ENCODE measurements at places on chromosomes 3 and 15.

DNA sequence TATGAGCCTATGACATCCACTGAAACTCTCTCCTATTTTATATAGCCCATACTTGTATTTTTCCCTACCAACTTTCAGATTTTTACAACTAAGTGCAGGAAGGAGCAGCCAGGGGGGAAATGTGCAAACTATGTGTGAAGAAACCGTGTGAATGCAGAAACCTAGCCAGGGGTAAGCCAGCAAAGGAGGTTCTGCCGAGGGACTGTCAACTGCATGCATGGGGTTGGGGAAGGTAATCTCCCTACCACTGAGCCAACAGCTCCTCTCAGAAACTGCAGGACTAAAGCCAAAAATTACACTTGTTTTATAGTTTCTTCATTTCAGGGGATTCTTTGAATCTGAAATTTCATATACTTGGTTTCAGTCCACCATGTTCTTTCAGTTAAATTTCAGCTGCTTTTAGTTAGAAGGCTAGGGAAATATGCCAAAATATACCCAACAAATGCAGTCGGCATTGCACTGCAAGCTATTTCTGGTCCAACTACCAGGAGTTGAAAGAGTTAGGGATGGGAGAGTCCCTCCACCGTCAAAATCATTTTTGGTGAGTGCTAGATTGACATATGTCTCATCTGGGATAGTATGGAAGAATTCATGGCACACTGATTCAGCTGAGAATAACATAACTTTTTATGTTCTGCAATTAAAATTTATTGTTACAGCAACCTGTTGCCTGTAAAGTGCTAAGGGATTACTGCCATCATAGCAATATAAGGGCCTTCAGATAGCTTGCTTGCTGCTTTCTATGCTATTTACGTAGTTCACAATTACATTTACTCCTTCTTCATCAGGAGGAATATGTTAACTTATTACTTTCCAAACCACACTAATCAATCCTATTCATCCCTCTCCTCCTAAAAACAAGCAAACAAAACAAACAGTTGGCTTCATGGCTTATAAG lies 904.2 kb downstream of the ROBO1 start:
- DNase-seq, result no peak

DNA sequence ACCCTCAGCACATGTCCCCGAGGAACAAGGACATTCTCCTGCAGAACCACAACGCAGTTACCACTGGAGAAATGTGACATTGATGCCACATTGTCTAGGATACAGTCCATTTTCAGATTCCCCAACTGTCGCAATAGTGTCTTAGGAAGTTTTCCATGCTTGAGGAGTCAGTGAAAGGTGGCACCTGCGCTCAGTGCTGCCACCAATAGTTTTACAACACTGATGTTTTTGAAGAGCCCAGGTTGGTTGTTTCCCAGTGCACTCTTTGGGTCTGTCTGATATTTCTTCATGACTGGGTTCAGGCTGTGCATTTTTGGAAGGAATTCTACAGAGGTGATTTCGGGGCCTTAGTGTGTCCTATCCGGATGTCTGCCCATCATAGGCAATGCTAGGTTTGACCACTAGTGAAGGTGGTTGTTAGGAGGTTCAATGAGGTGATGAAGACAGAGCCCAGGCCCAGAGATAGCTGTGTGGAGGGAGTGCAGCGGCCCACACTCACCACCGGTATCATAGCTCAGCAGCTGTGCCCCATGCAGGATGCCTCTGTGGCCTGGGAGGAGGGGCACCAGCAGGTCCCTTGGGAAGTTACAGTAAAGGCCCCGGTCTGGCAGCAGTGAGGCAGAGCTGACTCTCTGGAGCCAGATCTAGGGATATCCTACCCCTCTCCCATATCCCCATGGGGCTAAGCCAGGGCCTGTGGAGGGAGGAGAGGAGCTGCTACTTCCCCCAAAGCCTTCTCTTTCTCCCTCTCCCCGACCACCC lies 96.6 kb downstream of the DNAJB8 start:
- DNase-seq, result no peak

- no peak for DNase-seq
Observed at GRCh38 chr3:146547235-146547835, 2.9 kb upstream of the PLSCR1 start.

DNA sequence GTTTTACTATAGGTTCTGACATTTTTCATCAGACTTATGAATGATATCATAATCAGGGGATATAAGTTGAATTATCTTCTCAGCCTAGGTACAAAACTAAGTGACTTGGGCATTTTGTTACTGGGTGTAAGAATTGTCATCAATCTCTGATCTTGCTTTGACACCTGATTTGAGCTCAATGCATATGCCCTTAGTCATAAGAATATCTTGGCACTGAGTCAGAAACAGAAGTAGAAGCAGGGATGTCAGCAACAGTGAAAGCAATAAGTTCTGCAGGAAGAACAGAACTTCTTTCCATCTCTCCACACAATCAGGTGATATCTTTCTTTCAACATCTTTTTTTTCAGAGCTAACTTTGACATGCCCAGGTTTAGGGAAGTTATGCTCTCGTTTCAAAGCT lies 14.6 kb downstream of the SLITRK3 start:
- DNase-seq, result no peak

DNA sequence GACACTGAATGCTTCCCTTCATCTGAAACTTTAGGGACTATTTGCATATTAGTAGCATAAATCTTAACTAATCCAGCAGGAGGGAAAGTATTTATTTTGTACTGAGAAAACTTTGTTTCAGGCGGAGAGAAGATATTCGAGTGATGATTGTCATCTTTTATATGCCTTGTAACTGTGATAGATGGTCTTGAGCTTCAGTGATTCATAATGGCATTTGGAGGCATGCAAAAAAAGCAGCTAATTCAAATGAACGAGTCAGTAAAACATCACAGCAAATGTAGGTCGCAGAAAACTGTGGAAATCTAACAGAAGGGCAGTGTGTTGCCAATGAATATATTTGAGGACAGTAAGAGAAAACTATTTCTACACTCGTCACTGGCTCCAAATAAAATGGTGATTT lies 643.7 kb upstream of the NAALADL2 start:
- DNase-seq, result no peak

- no peak for DNase-seq
Observed at GRCh38 chr15:26391567-26392194, 381.2 kb downstream of the GABRB3 start.

DNA sequence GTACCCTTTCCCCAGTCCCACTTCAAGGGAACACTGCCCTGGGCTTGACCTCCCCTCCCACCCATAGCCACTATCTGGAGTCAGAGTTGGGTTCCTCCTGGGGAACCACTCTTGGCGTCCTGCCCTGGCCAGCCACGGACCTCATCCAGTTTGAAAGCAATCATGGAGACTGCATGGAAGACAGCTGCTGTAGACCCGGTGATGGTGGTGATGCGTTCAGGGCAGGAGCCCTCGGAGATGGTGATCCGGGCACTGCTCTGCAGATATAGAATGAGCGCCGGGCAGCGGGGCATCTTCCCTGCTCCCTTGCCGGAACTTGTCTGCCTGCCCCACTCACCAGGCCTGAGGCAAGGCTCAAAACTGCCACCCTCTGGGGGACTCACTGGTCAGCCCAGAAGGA lies 5.2 kb downstream of the GPR62 start:
- no peak for DNase-seq

GRCh38 chr3:119700920-119701734 lies 1.7 kb upstream of the CFAP91 start:
- DNase-seq, result no peak

DNA sequence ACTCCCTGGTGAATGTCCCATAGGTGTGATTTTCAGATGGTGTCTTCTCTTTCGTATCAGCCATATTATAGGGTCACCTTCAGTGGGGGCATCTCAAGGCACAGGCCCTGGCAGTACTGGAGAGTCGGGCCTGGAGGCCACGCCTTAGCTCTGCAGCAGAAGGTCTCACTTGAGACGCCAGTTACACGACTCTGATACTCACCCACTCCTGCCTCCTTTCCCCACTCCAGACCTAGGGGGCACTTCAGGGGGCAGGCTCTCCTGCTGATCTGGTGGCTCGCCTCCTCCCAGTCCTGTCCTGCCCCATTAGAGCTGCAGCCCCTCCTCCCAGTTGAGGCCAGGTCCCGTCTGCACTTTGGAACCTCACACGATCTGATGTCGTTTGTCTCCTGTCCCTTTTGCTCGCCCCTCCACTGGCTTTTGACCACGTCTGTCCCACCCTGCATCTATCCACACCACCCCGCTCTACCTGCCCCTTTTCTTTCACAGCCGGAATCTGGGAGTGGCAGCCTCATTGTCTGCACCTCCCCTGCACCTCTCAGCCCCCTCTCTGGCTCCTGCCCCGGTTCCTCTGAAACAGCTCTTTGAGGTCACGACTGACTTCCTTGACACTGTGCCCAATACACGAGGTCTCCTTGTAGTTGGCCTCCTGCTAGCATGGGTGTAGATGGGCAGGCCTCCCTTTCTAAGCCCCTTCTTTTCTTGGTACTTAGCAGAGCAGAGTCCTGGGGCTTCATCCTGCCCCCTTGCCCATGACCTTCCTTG lies 181.9 kb downstream of the NSMCE3 start:
- DNase-seq, result no peak

- no peak for DNase-seq
Observed at GRCh38 chr3:101819649-101820206, 29.6 kb upstream of the NFKBIZ start.

GRCh38 chr15:77060546-77060945 lies 10.4 kb downstream of the TSPAN3 start:
- no peak for DNase-seq

DNA sequence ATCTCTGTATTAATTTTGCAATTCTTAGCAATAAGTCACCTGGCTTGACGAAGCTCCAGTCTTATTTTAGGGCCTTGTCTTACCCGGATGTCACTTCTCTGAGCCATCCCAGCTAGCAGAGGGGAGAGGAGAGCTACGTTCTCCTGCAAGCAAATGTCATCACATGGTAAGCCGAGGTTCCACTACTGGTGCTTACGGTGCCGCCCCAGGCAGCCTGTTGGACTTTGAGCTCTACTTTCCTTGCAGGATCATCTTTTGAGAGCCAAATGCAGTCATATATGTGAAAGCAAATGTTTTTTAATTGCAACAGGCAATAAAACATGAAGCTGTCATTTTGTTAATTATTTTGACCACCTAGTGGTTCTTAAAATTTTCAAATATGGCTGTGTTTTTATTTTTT lies 140.9 kb downstream of the FAM43A start:
- no peak for DNase-seq

DNA sequence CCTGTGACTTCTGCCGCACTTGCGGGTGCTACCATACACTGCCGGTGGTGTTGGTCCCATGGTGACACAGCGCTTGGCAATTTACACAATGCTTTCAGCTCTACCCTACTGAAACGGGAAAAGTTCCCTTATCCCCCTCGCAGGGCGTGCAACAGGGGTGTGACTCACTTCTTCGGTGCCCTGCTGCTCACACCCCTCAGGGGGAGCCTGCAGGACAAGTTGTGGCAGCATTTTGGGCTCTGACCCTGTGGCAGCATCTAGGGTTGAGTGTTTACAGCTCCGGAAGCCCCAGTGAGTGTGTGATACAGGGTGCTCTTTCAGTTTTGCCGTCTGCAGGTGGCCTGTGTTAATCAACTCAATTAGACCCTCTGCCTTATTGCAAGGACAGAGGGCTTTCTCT lies 324.7 kb upstream of the RGMA start:
- DNase-seq, result no peak

DNA sequence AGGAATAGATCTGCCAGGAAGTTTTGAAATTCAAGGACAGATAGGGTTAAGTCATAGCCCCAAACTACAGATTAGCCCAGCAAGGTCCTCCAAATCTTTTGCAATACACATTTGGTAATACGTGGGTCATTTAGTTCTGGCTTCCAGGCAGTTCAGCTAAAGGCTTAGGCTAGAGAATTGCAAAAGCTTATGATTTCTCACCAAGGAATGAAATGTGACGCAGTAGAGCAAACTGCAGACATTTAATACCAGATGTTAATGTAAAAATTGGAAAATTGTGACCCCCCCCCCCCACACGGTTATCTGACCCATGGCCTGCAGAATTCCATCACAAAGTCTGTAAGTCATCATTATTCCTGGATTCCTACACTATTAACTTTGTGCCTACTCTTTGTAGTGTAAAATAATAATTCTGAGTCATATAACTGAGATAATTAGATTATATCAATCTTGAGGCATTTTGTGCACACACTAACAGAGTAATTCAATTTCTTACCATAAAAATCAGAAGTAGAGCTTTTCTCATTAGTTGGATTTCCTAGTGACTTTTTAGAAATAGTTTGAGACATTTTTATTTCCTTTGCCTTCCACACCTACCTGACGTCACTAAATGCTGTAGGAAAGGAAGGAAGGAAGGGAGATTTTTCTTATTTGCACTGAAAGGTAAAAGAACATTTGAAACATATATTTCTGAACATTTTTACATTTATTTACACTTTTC lies 235.2 kb downstream of the DTWD1 start:
- no peak for DNase-seq

GRCh38 chr3:61562721-61563312 lies 1.4 kb downstream of the PTPRG start:
- DNase-seq, result peak; percentile 21

GRCh38 chr15:80730926-80731325 lies 35.8 kb downstream of the ABHD17C start:
- no peak for DNase-seq

- no peak for DNase-seq
Observed at GRCh38 chr3:16670191-16670590, 65.0 kb upstream of the DAZL start.

GRCh38 chr15:38576261-38576660 lies 11.6 kb upstream of the RASGRP1 start:
- DNase-seq, result no peak

GRCh38 chr15:59299929-59300617 lies 72.6 kb downstream of the MYO1E start:
- DNase-seq, result peak; percentile 86

DNA sequence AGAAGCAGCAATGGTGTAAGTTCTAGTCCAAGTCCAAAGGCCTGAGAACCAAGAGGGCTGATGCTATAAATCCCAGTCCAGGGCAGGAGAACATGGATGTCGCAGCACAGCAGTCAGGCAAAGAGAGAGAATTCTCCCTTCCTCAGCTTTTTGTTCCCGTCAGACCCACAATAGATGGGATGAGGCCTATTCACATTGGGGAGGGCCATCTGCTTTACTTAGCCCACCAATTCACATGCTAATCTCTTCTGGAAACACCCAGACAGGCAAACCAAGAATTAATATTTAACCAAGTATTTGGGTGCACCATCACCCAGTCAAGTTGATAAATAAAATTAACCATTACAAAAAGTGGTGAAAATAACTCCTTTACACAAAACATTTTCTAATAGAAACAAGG lies 511.7 kb upstream of the UBE2E2 start:
- DNase-seq, result no peak

DNA sequence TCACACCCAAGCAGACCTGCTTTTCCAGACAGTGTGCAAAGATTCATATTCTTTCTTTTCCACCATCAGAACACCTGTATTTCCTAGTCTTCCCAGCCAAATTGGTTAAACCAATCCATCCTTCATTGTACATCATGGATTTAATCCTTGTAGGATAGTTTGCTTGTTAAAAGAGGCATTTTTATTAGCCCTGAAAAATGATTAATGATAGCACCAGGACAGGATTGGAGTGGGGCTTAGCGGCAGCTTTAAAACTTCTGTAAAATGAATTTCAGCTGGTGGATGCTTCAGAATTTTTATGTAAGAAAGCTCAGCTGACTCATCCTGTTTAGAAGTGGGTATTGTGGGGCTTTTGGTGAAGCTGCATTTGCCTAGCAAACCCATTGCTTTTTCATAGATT lies 36.1 kb upstream of the ARHGEF26 start:
- no peak for DNase-seq

- DNase-seq, result no peak
Observed at GRCh38 chr15:68419301-68420175, 12.4 kb downstream of the ITGA11 start.
